ENCODE measurements at places on chromosomes 2 and 18.

DNA sequence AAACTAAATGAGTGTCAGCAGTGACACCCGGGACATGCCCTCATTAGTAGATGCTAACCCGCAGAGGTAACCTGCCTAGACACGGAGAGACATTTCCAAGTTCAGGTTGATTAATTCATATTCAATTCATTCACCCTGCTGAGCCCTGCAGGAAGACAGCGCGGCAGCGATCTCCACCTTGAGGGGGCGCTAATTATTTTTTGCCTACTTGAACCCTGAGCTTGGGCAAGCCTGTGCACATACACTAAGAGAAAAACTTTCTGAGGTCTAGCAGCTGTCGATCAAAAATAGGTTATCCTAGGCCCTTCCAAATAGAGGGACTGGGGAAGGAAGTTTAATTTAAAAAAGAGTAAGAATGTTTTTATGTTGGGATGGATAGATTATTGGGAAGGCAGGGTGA, 1.3 kb upstream of the LYPD6 start:
- DNase-seq = no peak

DNA sequence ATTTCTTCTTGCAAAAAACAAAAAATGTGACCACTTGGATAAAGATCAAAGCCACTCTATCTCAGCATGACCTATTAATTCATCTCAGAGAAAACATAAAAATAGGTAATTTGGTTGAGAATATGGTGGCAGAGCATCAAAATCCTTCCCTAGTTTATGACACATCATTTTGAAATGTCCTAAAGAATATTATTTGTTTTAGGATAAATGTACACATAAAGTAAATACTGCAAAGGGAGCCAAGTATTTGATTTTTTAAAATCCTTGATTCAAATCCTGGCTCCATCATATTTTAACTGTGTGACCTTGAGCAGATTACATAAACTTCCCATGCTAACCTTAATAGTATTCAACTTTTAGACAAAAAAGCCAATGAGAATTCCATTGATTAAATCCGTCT, 206.6 kb downstream of the CDH2 start:
- no peak for DNase-seq

DNA sequence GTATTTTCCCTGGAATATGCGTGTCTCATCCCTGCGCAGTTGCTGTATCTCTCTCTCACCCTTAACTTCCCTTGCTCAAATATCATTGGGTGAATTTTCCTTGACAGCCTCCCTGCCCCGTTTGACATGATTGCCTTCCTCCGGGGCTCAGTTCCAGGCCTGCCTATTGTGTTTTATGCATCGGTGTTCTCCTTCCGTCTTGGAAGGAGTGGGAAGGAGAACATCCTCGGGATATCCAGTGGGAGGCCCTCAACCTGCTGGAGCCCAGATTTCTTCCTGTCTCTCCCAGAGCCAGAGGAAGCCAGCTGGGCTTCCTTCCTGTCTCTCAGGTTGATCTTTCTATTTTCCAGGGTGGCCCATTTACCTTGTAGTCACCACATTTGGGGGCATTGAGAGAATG, 434.7 kb upstream of the HS6ST1 start:
- no peak for DNase-seq

DNA sequence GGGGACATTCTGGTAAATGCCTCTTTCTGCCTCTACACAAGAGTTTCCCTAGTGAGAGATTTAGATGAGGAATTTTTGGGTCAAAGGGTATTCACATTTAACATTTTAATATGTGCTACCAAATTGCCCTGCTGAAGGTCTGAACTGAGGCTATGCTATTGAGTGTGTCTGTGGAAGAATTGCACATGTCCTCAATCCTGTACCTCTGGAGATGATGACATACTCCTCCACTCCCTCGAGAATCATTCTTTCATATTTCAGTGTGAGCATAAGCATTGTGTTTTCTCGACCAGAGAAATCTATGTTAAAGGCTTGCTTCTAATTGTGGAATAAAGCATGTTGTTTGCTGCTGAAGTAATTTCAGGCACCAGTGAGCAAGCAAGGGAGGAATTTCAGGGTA, 110.5 kb downstream of the TSN start:
- DNase-seq = no peak

- DNase-seq = no peak
Observed at GRCh38 chr2:232375164-232375563, 3.4 kb upstream of the ALPP start.

- no peak for DNase-seq
Observed at GRCh38 chr18:54323970-54324369, 33.7 kb downstream of the STARD6 start.
